ENCODE measurements at places on chromosomes 6 and 20.

DNA sequence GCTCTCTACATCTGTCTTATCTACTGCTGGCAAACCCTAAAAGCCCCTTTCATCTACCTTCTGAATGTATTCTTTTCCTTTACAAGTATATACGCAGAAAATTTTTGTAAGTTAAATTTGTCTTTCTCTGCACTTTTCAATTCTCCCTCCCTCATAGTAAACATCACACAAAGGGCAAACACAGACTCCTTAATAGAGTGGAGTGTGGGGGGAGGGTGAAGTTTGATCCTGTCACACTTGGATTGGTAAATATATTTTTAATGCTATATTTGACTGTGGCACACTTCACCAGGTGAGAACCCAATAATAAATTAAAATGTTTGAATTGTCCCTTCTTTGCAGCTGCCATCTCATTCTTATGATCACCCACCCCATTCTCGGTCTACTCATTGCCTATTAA lies 33.2 kb upstream of the PAQR8 start:
- H3K4me3 ChIP-seq, result no peak overlapping the region
- no peak overlapping the region for H3K27ac ChIP-seq
- H3K27me3 ChIP-seq, result no peaks in the 10 kb centered on the region
- no peak for DNase-seq

GRCh38 chr6:31502586-31502985 lies 4.6 kb downstream of the MICB start:
- H3K27ac ChIP-seq, result no peak overlapping the region
- H3K27me3 ChIP-seq, result no peaks in the 10 kb centered on the region
- H3K36me3 ChIP-seq, result peaks cover 27% of the 10 kb centered on the region
- DNase-seq, result peak; percentile 25
- H3K4me3 ChIP-seq, result no peak overlapping the region
- H3K4me1 ChIP-seq, result peaks cover 32% of the 10 kb centered on the region

DNA sequence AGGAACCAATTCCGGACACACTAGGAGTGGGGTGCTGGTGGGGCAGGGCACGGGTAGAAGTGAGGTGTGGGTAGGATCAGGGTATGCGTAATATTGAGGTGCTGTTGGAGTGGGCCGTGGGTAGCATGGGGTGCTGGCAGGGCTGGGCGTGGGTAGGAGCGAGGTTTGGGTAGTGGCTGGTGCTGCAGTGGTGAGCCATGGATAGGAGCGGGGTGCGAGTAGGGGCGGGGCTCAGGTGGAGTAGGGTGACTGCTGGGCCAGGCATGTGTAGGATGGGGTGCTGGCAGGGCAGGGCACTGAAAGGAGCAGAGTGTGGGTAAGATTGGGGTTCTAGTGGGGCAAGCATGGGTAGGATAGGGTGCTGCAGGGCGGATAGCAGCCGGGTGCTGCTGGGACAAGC lies 114.2 kb upstream of the DUSP22 start:
- H3K27ac ChIP-seq, result no peak overlapping the region
- no peak overlapping the region for H3K4me3 ChIP-seq
- no peaks in the 10 kb centered on the region for H3K36me3 ChIP-seq
- H3K27me3 ChIP-seq, result peaks cover under 1% of the 10 kb centered on the region

DNA sequence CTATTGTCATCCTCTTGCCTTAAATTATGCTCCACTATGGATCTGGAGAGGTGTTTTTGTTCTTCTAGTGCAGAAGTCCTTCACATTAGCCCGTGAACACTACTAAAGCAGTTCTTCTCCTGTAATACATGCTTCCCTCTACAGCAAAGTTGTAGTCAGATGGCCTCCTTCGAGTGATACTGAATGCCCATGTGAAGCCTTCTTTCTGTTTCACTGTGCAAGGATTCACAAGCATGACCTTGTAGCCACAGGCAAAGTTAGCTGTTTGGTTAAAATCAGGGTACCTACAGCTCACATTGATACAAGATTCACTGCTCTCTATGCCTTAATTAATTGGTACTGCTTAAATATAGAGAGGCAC lies 47.6 kb downstream of the ARHGAP18 start:
- no peaks in the 10 kb centered on the region for H3K27me3 ChIP-seq
- H3K27ac ChIP-seq, result no peak overlapping the region
- no peak overlapping the region for H3K4me3 ChIP-seq
- H3K4me1 ChIP-seq, result no peaks in the 10 kb centered on the region
- DNase-seq, result no peak
- H3K36me3 ChIP-seq, result no peaks in the 10 kb centered on the region

DNA sequence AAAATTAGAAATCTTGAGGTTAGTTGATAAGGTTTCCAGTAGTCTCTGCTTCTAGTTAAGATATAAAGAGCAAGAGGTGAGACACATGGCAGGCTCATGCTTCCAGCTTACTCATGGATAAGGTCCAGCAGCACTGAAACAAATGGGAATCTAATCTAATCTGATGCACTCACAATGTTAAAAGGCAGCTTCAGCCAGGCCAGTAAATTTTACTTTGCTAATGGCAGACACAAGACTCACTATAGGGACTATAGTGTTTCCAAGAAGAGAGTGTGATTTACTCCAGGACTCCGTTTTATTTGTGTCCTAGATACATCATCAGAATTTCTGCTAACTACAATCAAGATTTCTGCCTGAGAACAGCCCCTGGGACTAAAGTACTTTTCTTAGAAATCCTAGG lies 324.8 kb downstream of the SMOC2 start:
- no peaks in the 10 kb centered on the region for H3K36me3 ChIP-seq
- H3K4me1 ChIP-seq, result no peaks in the 10 kb centered on the region
- no peak overlapping the region for H3K27ac ChIP-seq

DNA sequence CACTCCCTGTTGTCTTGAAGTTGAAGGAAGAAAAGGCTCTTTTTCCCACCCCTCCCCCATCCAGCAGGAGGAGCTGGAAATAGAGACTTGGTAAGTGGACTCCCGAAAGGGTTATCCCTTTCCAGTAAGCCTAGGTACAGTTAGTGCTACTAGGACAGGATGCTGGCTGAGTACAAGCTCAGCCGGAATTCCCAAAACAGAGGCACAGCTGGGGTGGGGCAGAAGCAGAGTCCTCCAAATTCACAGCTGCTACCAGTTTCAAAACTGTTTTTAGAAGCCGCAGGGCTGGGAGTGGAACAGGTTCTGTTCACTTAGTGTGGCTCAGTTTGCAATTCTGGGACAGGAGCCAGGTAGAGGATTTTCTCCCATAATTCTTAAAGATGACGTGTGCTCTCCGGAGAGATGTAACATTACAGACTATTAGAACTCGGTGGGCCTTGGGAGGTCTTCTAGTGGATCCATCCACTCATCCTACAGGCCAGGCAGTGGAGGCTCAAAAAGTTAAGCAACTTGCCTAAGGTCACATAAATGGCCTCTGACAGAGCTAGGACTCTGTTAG lies 19.0 kb upstream of the UTRN start:
- H3K36me3 ChIP-seq, result no peaks in the 10 kb centered on the region
- no peaks in the 10 kb centered on the region for H3K27me3 ChIP-seq
- DNase-seq, result no peak
- no peak overlapping the region for H3K4me3 ChIP-seq
- no peak overlapping the region for H3K27ac ChIP-seq
- peaks cover 16% of the 10 kb centered on the region for H3K4me1 ChIP-seq

- H3K4me1 ChIP-seq, result no peaks in the 10 kb centered on the region
- H3K4me3 ChIP-seq, result no peak overlapping the region
- no peaks in the 10 kb centered on the region for H3K36me3 ChIP-seq
- no peaks in the 10 kb centered on the region for H3K27me3 ChIP-seq
These were observed 364.3 kb downstream of the TAF4 start for GRCh38 chr20:61701401-61701800.

GRCh38 chr6:96907498-96907897 lies 9.8 kb upstream of the NDUFAF4 start:
- no peaks in the 10 kb centered on the region for H3K4me1 ChIP-seq
- H3K27ac ChIP-seq, result no peak overlapping the region
- peaks cover 9% of the 10 kb centered on the region for H3K27me3 ChIP-seq
- no peak for DNase-seq

GRCh38 chr20:61933951-61934715 lies 131.5 kb downstream of the TAF4 start:
- H3K27me3 ChIP-seq, result no peaks in the 10 kb centered on the region
- H3K27ac ChIP-seq, result no peak overlapping the region
- no peak overlapping the region for H3K4me3 ChIP-seq
- DNase-seq, result no peak
- no peaks in the 10 kb centered on the region for H3K4me1 ChIP-seq

- no peaks in the 10 kb centered on the region for H3K36me3 ChIP-seq
- no peak overlapping the region for H3K4me3 ChIP-seq
- H3K4me1 ChIP-seq, result no peaks in the 10 kb centered on the region
- no peak for DNase-seq
These were observed 114.1 kb upstream of the SMLR1 start for GRCh38 chr6:130713144-130713543.

DNA sequence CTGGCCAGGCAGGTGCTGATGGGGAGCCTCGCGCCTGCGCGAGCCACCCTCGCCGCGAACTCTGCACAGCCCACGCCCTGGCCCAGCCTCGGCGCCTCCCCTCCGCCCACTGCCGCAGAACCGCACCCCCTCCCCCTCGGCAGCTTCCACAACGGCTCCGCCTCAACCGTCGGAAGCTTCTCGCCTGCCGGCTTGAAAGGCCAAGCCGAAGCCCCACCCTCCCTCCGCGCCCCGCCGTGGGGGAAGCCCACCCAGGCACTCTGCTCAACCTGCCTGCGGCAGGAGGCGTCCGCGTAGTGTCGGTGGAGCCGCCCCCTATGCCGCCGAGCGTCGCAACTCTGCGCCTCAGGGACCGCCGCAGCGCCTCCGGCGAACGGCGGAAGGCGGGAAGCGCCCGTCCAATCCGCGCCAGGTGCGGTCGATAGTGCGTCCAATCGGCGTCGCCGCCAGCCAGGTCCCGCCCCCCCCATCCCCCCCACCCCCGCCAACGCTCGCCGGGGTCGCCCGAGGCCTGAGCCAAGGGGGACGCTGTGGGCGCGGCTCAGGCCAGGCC lies at the start of gene SYCP2:
TSS of gene SYCP2 (minus strand) at position 342 of the 553 bp plus-strand sequence. CDS start 11,224 bp downstream, outside the sequence.
- peaks cover 44% of the 10 kb centered on the region for H3K4me1 ChIP-seq
- no peaks in the 10 kb centered on the region for H3K27me3 ChIP-seq
- DNase-seq, result no peak
- H3K4me3 ChIP-seq, result peak within 1 kb of the TSS; percentile 49

DNA sequence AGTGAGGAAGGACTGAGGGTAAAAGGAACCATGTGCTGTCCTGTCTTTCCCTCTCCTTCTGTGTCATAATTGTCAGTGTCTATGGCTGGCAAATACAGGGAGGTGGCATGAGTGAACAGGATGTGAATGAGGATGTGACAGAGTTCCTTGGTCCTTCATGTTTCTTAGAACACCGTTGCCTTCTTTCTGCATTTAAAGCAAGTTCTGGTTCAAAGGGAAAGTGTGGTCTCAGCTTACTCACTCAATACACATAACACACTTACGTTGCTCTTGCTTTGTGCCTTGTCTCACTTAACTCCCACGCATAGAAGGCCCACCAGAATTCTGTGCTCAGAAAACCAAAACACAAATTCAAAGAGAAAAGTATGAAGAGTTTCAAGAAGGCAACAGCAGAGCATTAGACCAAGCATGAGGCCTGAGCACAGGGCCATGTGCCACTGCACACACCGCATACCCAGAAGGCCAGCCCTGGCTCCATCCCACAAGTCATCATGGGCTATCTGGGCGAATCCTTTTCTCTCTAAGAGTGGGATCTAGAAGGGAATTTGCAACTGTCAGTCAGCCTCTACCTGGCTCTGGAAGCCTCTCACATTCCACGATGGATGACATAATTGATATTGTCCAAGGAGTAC lies 38.9 kb upstream of the SAYSD1 start:
- no peaks in the 10 kb centered on the region for H3K4me1 ChIP-seq
- no peak for DNase-seq
- H3K27me3 ChIP-seq, result no peaks in the 10 kb centered on the region
- no peak overlapping the region for H3K27ac ChIP-seq

DNA sequence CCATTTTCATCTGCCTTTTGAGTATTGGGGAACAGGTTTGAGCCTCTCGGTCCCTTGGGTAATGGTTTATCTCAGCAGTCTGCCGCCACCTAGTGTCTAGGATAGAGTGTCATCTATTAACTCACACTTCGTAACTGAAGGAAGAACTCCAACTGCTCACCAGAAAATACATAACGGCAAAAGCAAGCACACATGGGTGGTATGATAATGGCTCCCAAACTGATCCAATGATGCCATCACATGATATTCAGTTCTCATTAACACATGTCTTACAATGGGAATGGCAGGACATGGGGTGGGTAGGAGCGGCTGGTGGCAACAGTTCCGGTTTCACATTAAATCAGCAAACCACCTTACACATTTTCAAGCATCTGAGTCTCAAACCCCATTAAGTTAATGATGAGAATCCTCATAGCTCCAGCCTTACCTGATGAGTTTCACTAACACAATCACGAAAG lies 110.7 kb upstream of the PHACTR1 start:
- H3K27ac ChIP-seq, result no peak overlapping the region
- H3K4me3 ChIP-seq, result no peak overlapping the region
- no peaks in the 10 kb centered on the region for H3K36me3 ChIP-seq
- DNase-seq, result peak; percentile 73
- peaks cover 25% of the 10 kb centered on the region for H3K4me1 ChIP-seq

DNA sequence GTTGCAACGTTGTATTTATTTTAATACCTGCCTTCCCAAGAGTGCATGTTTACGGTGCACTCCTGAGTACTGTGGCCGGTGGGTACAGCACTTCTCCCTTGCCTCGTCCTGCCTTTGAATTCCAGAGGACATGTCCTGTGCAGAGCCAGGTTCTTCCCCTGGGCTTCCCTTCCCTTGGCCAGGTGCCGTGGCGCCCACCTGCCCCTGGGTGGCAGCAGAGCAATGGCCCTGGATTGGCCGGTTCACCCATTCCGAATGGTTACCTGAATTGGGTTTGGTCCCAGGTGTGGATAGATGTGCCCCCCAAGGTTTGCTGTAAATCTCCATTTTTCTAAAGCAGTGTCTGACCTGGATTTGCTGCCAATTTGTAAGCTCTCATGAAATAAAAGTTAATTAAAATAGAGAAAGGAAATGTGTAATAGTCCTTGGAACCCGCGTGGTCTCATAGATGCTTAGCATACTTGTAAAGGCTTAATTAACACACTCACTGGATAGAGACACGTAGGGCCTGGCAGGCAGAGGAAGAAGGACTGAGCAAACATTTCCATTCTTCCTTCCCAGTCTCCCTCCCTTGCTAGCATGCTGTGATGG lies 40.6 kb downstream of the DTD1 start:
- DNase-seq, result no peak
- H3K27me3 ChIP-seq, result no peaks in the 10 kb centered on the region
- H3K4me3 ChIP-seq, result no peak overlapping the region
- H3K36me3 ChIP-seq, result peaks cover 13% of the 10 kb centered on the region
- H3K27ac ChIP-seq, result no peak overlapping the region

DNA sequence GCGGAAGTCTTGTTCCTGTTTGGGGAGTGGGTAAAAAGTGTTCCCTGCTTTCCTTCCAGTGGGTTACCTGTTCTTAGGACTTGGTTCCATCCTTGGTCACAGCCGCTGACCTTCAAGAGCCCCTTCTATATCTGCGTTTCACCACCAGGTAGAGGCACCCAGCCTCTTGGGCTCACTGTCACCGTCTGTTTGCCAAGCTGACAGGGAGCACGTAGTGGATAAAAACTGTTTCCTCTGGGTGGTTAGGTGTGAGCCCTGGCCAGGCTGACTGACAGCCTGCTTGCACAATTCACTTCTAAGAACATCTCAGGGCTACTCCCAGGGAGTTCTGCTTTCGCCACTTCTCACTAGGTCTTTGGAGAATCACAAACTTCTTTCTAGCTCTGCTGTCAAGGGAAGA lies 1.8 kb upstream of the JPH2 start:
- DNase-seq, result peak; percentile 19
- H3K4me1 ChIP-seq, result peaks cover 11% of the 10 kb centered on the region
- no peak overlapping the region for H3K27ac ChIP-seq
- no peaks in the 10 kb centered on the region for H3K36me3 ChIP-seq
- peaks cover 31% of the 10 kb centered on the region for H3K27me3 ChIP-seq
- H3K4me3 ChIP-seq, result no peak overlapping the region

Measured in CD14-positive monocyte (primary cell).